ENCODE measurements at places on chromosomes 5 and 9.
A peak's percentile ranks its signal among the peaks of the same experiment; 100 is the strongest.

GRCh38 chr5:111781200-111781599 lies 24.2 kb upstream of the NREP start:
- DNase-seq: peak; percentile 13

DNA sequence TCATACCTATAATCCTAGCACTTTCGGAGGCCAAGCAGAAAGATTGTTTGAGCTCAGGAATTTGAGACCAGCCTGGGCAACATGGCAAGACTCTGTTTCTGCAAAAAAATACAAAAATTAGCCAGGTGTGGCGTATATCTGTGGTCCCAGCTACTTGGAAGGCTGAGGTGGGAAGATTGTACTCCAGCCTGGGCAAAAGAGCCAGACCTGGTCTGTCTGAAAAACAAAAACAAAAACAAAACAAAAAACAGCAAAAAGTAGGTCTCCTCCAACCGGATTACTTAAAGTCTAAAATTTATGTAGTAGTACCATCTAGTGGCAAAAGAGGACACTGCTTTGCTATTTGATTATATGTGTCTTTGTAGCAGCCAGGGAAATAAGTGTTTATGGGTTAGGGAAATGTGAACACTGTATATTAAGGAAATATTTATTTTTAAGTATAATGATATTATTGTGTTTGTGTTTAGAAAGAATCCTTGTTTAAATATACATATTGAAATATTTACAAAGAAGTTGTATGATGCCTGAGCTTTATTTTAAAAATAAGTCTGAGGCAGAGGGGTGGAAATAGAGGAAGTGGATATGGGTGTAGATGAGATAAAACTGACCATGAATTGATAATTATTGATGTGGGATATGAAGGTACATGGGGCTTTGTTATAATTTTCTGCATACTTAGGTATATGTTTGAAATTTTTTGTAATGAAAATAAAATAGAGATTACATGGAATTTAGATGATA lies 20.0 kb downstream of the APC start:
- peak; percentile 62 for DNase-seq

DNA sequence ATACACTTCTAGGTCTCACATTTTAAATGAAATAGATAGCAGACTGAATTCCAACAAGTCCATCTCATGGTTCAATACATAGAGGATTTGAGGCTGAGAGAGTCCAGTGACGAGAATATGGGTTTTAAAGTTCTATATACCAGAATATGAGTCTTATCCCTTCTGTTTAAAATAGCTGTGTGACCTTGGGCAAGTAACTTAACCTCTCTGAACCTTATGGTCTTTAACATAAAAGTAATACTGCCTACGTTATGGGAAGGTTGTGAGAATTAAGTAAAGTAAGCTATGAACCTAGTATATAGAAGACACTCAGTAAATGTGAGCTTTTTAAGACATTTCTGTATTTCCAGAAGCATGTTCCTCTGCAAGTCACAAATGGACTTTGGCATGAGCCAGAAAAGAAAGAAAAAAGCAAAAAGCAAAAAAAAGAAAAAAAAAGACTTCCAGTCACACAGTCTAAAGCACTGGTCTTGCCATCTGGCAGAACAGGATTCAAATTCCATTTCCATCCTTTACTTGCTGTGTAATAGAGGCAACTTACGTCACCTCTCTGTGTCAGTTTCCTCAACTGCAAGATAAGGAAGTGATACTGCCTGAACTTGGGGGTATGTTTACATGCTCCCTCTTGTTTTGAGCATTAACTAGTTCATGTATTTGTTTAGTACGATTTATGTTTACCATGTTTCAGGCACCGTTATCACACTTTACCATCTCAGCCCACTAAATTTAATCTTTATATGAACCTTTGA lies 248.2 kb downstream of the TRIM32 start:
- DNase-seq: no peak

DNA sequence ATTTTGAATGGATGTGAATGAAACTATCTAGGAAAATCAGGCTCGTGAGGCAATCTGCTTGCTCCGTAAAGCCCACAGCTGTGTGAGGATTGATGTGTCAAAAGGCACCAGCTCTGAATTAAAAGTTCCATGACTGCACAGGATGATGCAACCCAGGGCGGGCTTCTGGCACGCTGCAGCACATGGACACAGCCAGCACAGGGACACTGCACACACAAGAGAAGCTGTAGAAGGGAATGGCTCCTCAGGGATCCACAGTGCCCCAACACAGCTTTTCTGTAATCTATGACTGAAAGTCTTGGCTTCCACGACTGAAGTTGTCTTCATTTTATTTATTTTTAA lies 151.0 kb downstream of the GCNT1 start:
- DNase-seq: peak; percentile 14

DNA sequence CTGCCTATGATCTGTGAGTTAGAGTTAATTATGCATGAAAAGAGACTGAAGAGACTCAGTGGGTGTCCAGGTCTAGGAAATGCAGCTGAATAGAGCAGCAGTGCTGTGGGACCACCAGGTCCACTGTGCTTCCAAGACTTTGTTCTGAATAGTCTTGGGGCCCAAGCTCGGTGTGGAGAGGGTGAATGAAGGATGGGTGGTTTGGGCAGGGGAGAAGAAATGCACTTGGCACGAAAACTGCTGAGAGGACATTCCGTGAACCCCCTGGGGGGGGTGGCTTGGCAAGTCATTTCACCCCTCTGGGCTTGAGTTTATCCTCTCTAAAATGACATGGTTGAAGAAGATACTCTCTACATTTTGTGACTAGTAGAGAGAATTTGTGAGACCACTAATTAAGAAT lies 36.0 kb upstream of the GOLPH3 start:
- no peak for DNase-seq

DNA sequence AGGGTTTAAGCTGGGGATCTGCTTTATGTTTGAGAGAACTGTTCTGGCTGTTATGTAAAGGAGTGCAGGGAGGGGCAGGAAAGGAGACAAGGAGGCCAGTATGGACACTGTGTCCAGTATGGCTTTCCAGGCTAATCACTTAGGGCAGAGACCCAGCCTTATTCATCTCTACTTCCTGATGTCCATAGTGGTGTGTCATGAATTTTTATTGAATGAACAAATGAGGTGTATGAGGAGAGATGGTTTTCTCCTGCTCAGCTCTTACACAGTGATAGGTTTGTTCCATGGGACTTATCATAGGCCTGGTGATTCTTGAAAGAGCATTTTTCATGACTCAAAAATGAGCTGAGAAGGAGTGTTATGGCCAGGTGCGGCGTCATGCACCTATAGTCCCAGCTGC lies 20.5 kb upstream of the FGFR4 start:
- no peak for DNase-seq

DNA sequence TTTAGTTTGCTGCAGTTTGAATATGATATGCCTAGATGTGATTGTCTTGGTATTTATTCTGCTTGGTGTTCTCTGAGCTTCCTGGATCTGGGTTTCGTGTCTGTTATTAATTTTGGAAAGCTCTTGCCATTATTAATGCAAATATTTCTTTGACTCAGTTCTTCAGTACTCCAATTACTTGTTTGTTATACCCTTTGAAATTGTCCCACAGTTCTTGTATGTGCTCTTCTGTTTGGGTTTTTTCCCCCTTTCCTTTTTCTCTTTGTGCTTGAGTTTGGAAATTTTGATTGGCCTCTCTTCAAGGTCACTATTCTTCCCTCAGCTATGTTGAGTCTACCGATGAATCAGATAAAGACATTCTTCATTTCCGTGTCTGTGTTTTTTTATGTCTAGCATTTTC lies 96.6 kb upstream of the CKMT2 start:
- no peak for DNase-seq

- no peak for DNase-seq
Observed at GRCh38 chr5:175491223-175491622, 12.9 kb downstream of the SFXN1 start.

- no peak for DNase-seq
Observed at GRCh38 chr5:39185761-39186160, 33.6 kb downstream of the FYB1 start.

- DNase-seq: no peak
Observed at GRCh38 chr9:128905964-128906363, 14.8 kb upstream of the PHYHD1 start.

- no peak for DNase-seq
Observed at GRCh38 chr9:130110166-130110565, 56.5 kb downstream of the GPR107 start.

GRCh38 chr5:137069358-137069757 lies 429.8 kb downstream of the SPOCK1 start:
- DNase-seq: peak; percentile 19

DNA sequence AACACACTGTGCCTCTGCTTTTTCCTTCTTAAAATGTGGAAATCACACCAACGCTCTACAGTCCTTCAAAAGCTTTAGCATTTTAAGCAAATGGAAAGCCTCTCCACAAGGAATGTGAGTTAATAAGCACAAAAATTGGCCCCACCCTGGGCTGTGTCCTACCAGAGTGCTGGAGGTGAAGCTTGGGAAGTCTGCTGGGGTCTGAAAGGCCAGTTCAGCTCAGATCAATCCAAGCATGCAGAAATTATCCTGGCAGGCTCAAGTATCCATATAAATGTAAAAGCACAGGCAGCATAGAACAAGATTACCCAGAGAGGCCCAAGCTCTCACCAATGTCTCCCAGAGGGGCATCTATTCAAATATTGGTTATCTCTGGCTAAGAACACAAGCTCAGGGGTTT lies 98.5 kb downstream of the ESM1 start:
- DNase-seq: no peak

DNA sequence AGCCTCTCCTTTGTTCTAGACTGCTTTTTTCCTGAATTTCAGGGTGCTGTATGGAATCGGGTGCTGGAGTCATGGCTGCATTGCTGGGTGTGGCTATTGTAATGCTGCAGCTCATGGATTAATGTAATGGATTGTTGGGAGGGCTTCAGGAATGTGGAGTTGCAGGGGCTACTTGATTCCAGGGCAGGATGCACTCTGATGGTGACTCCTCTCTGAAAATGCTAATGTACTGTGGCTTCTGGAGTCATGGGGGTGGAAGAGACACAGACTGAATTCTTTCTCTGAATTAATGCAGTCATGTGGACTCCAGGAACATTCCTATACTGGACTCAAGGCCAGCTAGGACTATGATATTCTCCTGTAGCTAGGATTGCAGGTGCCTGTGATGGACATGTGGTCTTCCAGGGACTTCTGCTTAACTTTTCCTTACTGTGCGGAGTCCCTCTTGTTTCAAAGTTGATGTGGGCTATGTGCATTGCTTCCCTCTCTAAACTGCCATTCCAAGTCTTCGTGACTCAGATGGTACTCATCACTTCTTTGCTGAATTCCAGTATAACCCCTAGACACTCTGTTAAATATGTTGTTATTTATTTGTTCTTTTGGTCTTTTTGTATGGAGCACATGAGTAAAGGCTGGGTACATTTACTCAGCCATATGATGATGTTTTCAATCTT lies 396.2 kb downstream of the KCTD16 start:
- DNase-seq: no peak

- DNase-seq: no peak
Observed at GRCh38 chr9:127351182-127352166, 45.5 kb upstream of the SLC2A8 start.

DNA sequence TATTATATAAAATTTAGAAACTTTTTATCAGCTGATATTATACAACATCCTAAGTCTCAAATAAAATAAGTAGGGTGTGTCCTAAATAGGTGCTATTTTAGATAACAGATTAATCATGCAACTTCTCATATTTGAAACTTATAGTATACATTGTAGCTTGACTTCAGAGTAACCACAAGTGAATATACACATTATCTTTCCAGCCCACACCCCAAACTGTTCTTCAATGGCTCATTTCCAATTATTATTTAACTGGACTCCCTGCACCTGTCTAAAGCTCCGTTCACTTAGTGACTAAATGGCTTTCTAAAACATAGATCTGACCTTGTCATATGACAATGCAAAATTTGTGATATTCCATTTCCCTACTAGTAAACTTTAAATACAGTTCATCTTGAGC lies 490.9 kb upstream of the RGMB start:
- DNase-seq: no peak

- no peak for DNase-seq
Observed at GRCh38 chr9:91302831-91303230, 58.9 kb downstream of the AUH start.

GRCh38 chr5:174694611-174695010 lies 29.8 kb upstream of the MSX2 start:
- no peak for DNase-seq

DNA sequence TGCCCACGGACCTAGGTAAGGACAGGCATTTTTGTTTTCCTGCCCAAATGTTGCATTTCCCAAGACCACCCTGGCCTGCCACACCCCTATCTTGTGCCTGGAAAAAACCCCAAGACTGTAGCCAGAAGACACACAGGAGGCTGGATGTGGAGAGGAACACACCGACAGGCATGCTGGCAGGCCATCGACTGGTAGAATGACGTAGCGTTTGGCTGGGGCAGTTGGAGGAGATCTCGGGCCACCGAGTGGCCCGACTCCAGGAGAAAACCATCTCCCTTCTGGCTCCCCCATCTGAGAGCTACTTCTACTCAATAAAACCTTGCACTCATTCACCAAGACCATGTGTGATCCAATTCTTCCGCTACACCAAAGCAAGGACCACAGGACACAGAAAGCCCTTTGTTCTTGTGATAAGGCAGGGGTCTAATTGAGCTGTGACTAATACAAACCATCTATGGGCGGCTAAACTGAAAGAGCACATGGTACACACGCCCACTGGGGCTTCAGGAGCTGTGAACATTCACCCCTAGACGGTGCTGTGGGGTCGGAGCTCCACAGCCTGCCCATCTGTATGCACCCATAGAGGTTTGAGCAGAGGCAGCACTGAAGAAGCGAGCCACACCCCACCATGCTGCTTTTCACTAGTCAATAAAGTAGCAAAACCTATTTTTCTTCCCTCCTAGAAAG lies 38.9 kb upstream of the N4BP3 start:
- no peak for DNase-seq

DNA sequence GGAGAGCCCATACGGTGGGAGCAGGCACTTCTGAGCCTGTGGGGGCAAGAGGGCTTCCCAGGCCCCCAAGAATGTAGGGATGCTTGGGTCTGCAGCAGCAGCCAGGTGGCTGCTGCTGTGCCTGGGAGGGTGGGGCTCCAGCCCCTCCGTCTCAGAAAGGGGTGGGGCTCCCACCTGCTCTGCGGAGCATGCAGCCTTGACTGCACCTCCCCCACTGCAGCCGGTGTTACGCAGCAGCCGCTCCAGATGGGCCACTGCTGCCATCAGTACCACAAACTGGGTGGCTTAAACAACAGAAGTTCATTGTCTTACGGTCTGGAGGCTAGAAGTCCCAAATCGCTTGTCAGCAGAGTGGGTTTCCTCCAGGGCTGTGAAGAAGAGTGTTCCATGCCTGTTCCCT lies 365.5 kb downstream of the TMEM38B start:
- no peak for DNase-seq

GRCh38 chr5:151459680-151460324 lies 12.4 kb downstream of the SLC36A1 start:
- DNase-seq: no peak

GRCh38 chr5:73792687-73793320 lies 166.8 kb downstream of the ARHGEF28 start:
- peak; percentile 71 for DNase-seq

GRCh38 chr9:90825586-90825985 lies 24.0 kb downstream of the SYK start:
- DNase-seq: no peak
